ENCODE measurements at places on chromosomes 16 and 17.

DNA sequence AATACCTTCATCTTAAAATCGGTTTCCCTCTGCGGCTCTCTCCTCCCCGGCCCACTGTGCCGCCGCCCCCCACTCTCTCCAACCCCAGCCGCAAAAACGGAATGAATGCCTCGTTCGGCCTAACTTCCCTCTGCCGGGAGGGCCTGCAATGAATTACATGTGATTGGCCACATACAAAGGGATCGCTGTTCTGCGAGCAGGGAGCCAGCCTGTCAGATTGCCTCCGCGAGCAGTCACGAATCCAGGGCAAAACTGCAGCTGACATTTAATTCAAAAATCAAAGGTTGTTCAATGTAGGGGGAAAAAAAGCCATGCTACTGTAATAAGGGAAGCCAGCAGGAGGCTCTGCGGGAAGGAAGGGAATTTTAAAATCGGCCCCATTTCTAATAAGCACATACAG, 84.9 kb downstream of the TBC1D16 start:
- no peak for DNase-seq

- DNase-seq = no peak
Measured at GRCh38 chr16:12210258-12210880, 233.8 kb downstream of the SNX29 start.

- no peak for DNase-seq
Measured at GRCh38 chr17:75752405-75752709, 12.6 kb downstream of the GALK1 start.

- DNase-seq = no peak
Measured at GRCh38 chr17:10117581-10118001, 80.8 kb downstream of the GAS7 start.

DNA sequence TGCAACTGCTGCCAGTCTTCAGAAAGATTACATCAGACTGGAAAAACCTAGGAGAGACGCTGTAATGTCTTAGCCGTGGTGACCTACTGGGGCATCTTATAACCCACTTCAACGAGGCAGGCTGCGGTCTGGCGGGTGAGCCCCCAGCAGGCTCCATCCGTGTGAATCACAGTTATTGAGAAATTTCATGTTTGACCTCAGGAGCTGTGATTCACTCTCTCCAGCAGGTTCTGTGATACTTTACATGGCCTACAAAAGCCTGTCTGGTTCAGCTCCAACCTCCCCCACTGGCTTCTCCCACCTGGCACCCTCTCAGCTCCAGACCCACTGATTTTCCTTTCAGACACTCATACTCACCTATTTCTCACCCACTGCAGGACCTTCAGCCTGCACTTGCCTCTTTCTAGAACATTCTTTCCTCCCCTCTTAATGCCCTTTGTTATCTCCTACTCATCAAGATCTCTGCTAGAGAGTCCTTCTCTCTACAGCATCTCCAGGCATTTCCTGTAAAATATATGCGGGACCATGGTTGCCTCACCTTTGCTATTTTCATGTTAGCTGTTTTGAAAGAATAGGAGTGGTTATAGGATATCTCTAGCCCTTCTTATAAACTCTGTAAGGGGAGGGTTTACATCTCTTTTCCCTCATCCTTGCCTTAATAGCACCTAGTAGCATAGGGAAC, 227.9 kb downstream of the MAF start:
- DNase-seq = no peak
